ENCODE measurements at places on chromosomes 2 and 18. TPM values are rescaled to one million over a fixed set of nuclear protein-coding genes. Genes with fewer than 3 reads are reported as not detected.

- no peak for DNase-seq
Observed at GRCh38 chr2:77566131-77566530, 44.0 kb upstream of the LRRTM4 start.

GRCh38 chr2:134500211-134500935, 218.4 kb downstream of the TMEM163 start:
- DNase-seq, result no peak

The MREG gene
- total RNA-seq, result 19.8 TPM

The RHOB gene
- 102 TPM for total RNA-seq

The CMPK2 gene
- total RNA-seq, result 2.7 TPM

All from HT1080 (cell line).